Stimulated activated CD8-positive, alpha-beta memory T cell treated with anti-CD3 and anti-CD28 coated beads, Interleukin-2, amount 100 ng/mL, for 1 hour (primary cell): ENCODE measurements at places on chromosomes 3 and 15.

- no peak for DNase-seq
Observed at GRCh38 chr3:153163393-153163724, 1.3 kb downstream of the RAP2B start.

DNA sequence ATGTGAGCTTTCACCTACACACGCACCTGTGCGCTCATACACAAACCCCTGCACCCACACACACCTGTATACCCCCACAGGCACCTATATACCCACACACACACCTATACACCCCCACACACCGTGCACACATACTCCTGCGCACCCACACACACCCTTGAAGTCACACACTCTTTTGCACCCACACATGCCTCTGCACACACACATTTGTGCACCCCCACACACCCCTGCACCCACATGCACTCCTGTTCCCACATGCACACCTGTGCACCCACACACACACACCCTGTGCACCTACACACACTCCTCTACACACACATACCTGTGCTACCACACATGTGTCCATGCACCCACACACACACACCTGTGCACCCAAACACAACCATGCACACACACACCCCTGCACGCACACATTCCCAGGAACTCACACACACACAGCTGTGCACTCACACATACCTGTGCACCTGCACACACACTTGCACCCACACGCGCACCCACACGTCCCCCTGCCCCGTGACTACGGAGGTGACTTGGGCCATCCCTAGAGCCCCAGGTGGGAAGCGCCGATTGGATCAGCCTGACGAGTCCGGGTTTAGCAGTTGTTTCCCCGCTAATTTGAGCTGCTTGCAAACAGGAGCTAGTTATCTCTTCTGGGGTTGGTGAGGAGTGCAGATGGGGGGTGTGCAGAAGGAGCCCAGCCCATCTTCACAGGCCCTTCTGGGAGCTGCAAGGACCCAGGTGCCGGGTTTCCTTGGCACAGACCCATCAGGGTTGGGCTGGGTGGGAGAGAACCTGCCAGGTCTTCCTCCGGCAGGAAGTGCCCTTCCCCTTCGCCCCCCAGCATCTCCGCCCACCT is 97.8 kb downstream of the CHSY1 start:
- DNase-seq = no peak

DNA sequence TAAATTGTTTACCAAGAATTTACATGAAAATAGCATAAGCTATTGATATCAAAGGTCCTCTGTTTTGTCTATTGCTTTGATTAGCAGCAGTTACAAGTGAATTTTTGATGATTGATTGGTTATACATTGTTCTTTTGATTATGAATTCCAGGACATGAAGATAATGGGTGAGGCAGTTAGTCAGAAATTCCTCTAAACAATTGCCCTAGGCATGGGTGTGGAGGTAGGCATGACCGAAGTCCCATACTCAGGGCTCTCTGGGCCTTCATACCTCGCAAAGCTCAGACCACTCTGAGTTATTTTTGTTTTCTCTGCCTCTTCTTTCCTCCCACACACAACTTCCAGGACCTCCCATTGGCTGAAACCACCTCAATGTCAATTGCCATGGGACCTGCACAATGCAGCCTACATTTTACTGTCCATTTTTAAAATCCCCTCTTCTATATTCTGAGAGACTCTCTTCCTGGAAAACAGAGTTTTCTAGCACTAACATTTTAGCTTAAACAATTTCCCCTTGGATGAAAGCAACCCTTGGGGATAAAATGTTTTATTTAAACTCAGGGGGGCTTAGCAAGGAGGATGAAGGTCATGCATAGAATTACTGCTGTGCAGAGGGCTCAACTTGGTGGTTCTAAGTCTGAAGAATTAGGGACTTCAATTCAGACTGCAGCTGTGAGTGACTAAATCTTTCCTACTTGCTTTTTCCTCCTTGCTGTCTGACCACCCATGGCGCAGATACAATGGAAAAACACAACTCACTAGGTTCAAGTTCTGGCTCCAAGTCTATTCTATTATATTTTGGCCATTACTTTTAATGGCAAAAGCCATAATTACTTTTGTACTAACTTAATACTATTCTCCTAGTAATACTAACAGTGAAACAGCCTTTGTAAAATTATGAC is 594.8 kb downstream of the NTRK3 start:
- DNase-seq = no peak

DNA sequence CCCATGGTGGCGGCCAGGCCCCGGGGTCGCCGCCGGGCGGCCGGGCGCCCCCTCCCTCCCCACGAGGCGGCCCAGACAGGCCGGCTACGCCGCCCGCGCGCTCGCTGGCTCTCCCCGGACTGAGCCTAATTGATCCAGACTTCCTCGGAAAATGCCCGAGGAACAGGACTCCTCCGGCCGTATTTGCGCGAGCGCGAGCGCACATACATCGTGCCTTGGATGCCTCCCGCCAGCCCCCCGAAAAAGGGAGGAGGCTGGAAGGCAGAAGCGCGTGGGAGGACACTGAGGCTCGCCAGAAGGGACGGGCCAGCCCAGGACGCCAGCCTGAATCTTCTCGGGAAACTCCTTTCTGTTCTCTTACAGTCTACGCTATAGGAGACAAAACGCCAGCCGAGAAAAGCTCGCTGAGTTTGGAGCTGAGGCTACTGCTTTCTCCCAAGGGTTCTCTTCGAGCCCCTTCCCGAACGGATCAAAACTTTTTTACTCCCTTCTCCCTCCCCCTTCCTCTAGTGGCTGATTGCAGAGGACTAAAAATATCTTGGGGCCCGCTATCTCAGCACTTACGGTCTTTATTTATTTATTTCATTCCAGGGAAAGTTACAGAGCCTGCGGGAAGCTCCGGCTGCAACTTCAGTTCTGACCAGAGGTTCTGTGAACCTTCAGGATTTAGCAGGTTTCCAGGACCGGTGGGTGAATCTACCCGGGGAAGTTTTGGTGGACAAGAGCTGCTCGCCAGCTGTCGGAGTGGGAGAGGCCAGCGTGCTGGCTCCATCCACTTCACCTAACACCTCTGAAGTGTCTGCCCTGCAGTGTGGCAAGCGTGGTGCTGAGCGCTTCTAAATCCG is at the start of gene PDZRN3:
Gene PDZRN3 (minus strand): TSS at position 121 of the 845 bp plus-strand sequence.
- DNase-seq = no peak

DNA sequence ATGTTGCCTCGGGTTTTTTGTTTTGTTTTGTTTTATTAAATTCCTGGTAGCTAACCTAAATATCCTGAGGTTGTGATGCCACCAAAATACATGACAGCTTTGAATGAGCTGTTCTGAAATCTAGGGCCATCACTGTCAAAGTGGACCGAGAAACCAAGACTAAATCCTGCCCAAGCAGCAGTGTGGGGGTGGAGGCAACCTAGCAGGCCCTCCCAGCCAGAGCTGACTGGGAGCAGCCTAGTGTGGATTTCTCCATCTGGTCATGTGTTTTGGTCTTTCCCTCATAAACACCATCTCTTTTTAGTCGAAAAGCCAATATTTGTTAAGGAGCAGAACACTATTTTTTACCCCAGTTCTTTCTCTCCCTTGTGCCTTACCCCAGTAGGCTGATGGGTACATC is 52.2 kb downstream of the LARS2 start:
- no peak for DNase-seq

GRCh38 chr15:45087513-45087912 is 26.5 kb downstream of the DUOX2 start:
- no peak for DNase-seq

DNA sequence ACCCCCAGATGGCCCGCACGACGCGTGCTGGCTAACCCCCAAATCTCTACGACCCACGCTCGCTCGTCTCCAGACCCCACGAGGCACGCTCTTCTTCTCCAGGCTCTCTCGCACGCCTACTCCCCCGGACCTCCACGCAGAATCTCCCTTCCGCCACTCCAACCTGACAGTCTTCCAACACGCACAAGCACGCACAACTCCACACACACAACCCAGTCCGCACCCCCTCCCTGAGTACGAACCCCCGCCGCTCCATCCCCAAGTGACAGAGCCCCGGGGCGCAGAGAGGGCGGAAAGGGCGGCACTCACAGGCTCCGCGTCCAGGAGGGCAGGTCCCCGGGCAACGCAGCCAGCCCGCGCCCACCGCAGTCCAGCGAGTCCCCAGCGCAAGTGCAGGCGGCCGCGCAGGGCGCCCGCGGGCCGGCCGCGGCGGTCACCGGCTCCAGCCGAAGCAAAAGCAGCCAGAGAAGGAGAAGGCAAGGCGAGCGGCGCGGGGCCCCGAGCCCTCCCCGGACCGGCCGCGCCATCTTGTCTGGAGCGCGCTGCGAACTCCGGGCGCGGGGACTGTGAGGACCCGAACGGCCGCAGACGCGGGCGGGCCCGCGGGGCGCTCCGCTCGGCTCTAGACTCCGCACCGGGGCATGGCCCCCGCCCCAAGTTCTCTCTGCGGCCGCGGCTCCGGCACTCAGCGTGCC is 794 bp downstream of the LRIG1 start:
- DNase-seq = no peak

- DNase-seq = no peak
Observed at GRCh38 chr15:70629735-70630273, 133.6 kb downstream of the UACA start.
